AG09319 (cell line): ENCODE measurements at places on chromosomes 5 and 9.

DNA sequence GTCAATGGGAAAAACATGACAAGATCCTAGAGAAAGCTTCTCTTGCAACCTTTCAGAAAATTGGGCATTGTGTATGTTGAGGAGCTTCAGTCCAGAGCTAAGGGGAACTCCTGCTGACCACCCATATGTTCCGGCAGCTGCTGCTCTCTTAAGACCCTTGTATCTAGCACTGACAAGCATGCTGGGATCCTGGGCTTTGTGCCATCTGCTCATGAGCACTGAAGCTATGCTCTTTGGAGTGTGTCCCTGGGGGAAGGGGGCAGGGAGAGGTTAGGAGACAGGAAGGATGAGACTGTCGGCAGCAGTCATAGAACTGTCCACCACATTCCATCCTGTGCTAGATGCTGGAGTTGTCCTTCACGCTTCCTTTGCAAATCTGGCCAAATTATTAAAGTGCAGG lies 109.3 kb downstream of the JAKMIP2 start:
- no peak for DNase-seq

GRCh38 chr9:69743930-69744329 lies 15.9 kb downstream of the PTAR1 start:
- no peak for DNase-seq

- no peak for DNase-seq
Observed at GRCh38 chr9:33924978-33925797, 108.2 kb downstream of the UBE2R2 start.

- DNase-seq = no peak
Observed at GRCh38 chr5:18483451-18483850, 849.2 kb downstream of the TAF11L14 start.

- DNase-seq = no peak
Observed at GRCh38 chr5:95332158-95332557, 47.3 kb upstream of the MCTP1 start.

GRCh38 chr9:78601957-78602565 lies 305.1 kb downstream of the PSAT1 start:
- no peak for DNase-seq

DNA sequence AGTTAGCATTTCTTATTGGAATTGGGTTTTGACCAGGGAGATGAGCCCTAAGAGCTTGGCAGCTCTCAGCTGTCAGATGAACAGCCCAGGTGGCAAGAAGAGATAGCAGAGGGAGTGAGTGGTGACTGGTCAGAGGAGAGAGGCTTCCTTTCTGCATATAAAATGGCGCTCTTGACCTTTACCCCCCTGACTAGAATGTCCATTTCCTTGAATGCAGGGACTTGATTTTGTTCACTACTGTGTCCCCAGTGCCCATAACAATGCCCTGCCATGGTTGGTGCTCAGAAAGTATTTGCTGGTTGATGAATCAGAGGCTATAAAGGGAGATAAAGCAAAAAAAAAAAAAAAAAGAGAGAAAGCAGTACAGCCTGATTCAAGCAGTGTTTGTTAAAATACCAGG lies 7.2 kb downstream of the CHMP5 start:
- DNase-seq = no peak

DNA sequence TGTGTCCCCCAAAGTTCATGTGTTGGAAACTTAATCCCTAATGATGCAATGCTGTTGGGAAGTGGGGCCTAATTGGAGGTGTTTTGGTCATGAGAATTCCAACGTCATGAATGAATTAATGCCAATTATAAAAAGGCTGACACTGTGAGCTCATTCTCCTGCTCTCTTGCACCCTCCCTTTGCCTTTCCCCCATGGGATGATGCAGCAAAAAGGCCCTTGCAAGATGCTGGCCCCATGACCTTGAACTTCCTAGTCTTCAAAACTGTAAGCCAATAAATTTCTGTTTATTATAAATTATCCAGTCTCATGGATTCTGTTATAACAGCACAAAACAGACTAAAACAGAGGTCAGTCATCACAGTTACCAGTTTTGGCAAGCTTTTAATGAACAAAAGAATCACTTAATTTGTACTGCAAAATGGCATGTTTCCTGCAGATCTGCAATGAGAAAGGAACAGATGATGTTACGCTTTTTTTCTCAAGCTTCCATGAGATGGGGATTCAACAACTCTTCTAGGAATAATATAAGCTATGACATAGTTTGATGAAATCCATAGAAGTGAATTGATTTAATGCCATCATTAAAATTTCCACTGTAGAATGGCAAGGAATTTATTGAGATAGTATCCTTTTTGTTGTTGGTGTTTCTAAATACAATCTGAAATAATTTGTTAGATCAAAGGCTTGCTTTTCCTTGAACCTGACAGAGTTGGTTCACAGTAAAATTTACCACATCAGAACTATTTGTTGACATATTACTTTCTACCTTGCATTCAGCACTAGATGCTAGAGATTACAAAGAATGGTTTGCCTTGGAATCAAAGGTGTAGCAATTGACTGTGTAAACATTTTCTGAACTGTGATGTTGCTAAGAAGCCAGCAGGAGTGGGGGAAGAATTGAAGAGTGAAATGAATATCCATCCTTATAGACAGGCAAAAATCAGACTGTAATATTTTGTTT lies 29.3 kb upstream of the RFK start:
- no peak for DNase-seq

- DNase-seq = no peak
Observed at GRCh38 chr5:82912462-82912861, 164.7 kb downstream of the TMEM167A start.

GRCh38 chr5:157799578-157799977 lies 56.1 kb downstream of the LSM11 start:
- DNase-seq = no peak

DNA sequence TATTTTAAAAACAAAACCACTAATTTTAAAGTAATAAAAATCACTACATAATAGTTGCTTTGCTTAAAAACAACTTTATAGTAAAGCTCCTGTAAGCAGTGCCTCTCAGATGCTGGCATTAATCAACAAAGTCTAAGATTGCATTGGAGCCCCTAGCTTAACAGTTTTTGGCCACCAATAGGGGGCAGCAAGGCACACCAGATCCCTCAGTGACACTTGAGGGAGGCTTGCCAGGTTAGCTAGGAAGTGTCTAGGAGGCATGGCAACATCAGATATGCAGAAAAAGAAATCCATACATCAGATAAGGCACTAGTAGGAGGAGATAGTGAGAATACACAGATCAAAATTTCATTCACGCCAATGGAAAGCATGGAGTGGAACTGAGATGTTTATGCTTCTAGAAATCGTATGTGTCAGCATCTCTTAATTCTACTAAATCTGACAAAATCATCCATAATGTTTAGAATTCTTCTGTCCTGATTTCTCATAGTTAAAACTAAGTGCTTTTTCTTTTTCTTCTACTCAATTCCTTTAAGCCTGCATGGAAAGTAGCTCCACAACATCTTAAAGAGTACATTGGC lies 73.6 kb upstream of the PAM start:
- no peak for DNase-seq

GRCh38 chr5:128237000-128237399 lies 153.4 kb downstream of the SLC12A2 start:
- no peak for DNase-seq

DNA sequence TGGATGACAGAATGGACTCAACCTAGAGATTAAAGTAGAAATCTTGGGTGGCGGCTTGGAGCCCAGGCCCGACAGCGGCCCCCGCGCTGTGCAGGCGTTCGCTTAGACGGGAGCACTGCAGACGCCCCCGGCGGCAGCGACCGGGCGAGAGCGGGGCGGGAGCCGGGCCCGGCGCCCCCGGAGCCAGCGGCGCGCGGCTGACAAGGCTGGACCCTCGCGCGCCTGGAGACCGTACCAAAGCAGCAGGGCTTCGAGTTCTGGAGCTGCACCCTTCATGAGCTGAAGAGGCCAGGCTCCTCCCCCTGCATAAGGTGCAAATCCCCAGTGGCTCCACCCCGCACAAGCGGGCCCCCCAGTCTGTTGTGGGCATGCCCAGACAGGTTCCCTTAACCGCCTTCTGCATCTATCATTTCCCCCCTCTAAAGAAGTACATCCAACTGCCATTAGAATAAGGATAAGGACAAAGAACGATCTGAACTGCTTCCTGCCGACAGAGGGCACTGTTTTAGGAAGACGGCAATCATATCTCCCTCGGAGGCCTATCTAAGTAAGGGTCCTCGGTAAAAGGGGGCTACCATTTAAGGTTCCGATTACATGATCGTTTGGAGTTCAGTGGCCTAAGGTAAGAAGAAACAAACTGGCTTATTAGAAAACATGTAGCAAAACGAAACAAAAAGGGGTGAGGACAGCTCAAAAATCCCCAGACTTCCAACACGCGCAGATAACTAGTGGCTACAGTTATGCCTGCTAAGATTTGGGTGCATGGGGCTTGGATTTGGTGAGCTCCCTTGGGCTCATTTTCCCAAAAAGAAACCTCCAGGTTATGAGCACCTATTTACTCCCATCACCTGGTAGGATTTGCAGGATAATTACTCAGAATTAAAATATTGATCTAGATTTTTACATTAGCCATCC lies 66.3 kb downstream of the RGMB start:
- no peak for DNase-seq

GRCh38 chr9:37987467-37987981 lies 81.5 kb downstream of the SHB start:
- DNase-seq = no peak

DNA sequence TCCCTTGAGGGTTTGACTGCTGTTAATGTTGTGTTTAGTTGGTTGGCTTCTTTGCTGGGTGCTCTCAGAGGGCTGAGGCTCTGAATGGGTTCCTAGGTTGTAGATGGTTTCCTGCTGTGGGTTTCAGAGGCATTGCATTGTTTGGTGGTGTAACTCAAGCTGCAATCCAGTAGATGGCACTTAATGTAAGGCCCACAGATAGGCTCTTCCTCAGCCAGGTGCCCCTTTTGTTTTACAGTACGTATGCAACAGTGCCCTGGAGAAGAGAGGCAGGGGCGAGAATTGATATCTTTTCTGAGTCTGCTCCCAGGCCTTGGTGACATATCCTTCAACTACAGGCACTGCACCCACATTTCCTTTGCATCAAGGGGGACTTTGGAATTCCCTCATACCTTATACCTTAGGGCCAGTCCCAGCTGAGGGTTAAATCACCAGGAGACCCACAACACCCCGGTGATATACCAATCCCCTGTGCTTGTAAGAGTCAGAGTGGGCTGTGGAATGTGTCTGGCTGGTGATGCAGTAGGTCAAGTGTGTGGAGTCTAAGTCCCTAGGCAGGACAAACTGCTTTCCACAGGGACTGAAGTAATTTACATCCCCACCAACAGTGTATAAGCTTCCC lies 7.0 kb upstream of the UGT3A2 start:
- no peak for DNase-seq

DNA sequence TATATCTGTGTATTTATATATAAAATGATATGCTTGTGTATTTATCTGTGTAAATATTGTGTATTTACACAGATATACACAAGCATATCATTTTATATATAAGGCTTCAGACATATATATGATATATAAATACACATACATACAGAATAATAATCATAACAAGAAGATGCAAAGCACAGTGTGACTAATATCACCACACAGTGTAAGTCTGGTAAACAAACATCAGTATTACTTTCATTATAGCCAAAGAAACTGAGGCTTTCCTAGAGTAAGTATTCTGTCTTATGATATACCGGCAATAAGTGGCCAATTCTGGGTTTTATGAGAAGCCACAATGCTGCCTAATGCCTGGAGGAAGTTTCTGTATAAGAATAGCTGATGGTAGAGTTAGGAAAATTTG lies 29.9 kb upstream of the RAPGEF6 start:
- no peak for DNase-seq

GRCh38 chr9:96398582-96399324 lies 15.2 kb upstream of the SLC35D2 start:
- DNase-seq = no peak

DNA sequence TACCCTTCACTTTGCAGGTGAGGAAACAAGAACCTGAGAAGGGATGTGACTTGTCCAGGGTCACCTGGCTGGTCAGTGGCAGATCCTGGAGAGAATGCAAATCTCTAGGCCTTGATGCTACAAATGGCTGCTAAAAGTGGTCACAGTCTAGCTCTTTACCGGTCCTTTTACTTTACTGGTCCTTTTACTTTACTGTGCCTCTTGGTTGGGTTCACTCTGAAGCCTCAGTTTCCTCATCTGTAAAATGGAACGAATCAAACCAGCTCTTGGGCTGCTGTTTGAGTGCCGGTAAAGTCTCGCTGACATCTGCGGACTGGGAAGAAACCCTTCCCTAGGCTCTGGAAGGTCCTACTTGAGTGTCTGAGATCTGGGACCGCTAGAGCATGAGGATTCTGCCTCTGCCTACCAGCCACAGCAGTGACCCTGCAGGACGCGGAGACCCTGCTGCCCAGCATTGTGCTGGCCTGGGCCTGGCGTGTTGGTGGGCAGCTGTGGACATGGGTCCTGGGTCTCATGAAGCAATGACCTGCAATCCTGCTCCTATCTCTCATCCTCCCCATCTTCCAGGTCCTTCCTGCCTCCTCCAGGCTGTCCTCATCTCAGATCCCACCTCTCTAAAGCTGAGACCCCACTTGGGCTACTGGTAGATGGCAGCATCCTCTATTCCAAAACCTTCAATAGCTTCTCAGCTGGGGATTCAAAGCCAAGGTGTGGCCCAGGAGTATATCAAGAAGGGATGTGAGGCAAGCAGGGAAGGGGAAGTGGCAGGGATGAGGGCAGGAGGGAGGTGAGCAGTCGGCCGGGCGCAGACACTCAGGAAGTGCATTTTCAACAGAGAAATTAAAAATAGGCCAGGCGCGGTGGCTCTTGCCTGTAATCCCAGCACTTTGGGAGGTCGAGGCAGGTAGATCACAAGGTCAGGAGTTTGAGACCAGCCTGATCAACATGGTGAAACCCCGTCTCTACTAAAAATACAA lies 13.3 kb downstream of the CORO2A start:
- DNase-seq = no peak

- no peak for DNase-seq
Observed at GRCh38 chr9:5435912-5436311, 1.8 kb downstream of the PLGRKT start.

DNA sequence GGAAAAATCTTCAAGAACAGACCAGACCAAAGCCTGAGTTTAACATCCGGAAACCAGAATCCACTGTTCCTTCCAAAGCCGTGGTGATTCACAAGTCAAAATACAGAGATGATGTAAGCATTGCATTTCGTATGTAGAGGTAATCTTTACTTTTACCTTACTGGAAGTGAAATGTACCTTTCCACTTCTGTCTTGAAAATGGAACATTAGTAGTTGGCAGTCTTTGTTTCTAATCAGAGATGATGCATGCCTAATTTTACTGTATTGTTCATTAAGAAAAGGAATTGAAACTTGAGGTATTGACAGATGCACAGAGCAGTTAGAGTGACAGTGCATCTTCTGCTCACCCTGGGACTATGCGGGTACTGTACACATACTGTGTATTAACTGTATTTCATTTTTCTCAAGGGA lies 34.6 kb downstream of the HABP4 start:
- no peak for DNase-seq

DNA sequence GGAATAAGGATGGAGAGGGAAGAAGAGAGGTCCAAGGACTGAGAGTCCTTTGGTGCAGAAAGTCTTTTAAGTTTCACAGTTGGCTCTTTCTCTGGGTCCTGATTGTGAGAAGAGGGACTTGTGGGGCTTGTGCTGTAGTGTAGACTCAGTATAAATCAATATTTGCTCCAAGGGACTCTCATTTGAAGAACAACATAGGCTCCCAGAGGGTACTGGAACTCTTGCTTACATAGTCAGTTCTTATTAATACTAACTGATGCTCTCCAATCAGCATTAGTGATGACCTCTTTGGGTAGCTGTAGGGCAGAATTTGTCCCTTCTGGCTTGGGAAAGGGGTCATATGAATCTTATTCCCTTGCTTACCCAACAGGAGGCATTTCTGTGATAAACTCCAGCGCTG lies 62.5 kb upstream of the CXCL14 start:
- no peak for DNase-seq
